ENCODE measurements at places on chromosomes 12 and 14. TPM values are rescaled to one million over a fixed set of nuclear protein-coding genes. Genes with fewer than 3 reads are reported as not detected.

GRCh38 chr14:97688631-97689336 is 891.6 kb downstream of the VRK1 start:
- DNase-seq: no peak

GRCh38 chr12:45794422-45794821 is 64.9 kb downstream of the ARID2 start:
- DNase-seq: no peak

DNA sequence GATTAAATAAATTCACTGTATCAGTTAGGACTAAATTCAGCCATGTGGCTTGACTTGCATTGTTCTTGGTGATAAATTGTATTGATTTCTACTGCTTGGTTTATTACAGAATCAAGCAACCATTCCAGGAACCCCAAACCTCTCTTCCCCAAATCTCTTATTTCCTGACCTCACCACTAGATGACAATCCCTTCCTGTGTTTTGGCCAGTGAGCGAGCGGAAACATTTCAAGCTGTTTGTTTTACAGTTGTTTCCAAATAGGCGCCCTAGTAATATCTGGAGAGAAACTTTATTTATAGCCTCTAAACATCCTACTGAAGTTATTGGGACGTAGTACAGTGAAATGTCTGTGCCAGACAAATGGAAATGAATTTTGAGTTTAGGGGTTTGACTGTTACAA is 161.1 kb downstream of the SNAPC1 start:
- DNase-seq: no peak

ACVR1B gene
- polyA plus RNA-seq: 59.3 TPM

RNU4-1 gene
- not detected for polyA plus RNA-seq

ANP32D gene
- not detected for polyA plus RNA-seq

NDUFA9 gene
- 124 TPM for polyA plus RNA-seq

- no peak for DNase-seq
Measured at GRCh38 chr14:54718046-54718445, 151.1 kb downstream of the SAMD4A start.

- no peak for DNase-seq
Measured at GRCh38 chr12:98419081-98419794, 96.2 kb upstream of the TMPO start.

GRCh38 chr12:40226705-40227104 is 1.9 kb downstream of the LRRK2 start:
- DNase-seq: no peak

DNA sequence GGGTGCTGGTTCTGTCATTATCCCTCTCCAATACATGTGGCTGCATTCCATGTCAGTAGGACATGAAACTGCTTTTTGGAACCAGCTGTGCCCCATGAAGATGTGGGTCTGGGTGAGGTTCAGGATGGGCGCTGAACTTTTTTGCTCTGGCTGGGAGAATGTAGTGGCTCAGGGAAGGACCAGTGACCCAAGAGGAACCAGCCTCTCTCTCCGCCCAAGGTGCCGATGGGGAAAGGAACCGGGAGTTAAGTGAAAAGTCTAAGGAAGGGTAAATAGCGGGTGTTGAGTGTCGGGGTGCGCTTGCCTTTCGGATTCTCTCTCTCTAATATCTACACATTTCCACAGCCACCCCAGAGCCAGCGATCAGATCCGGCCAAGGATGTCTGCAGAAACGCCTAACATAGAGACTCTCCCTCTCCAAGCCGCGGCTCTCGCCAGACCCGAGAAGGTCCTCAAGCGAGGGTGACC is 7.8 kb downstream of the ARHGEF25 start:
- DNase-seq: no peak

DNA sequence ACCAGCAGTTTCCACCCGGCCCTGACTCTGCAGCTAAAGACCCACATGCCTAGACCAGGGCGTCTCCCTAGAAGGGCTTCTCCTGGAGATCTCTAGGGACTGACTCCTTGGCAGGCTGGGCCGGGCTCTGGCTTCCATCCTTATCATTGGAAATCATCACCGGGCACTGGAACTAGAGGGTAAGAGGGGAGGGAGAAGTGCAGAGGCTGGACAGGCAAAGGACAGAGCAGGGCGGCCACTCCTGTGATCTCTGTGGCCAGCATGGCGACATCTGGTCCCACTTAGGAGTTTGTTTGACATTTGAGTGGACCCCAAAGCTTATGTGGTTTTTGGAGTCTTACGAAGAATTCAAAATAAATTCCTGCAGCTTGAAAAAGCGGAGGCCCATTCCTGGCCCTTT is 7.1 kb downstream of the LTBP2 start:
- no peak for DNase-seq

- DNase-seq: no peak
Measured at GRCh38 chr12:100579844-100580243, 6.4 kb downstream of the GAS2L3 start.

GRCh38 chr12:46214668-46215436 is 54.0 kb downstream of the SLC38A1 start:
- no peak for DNase-seq

EXOC3L4 gene
- polyA plus RNA-seq: 8.7 TPM

KCNJ8 gene
- 22.9 TPM for polyA plus RNA-seq

- DNase-seq: no peak
Measured at GRCh38 chr12:121533394-121534090, 47.3 kb downstream of the KDM2B start.

DNA sequence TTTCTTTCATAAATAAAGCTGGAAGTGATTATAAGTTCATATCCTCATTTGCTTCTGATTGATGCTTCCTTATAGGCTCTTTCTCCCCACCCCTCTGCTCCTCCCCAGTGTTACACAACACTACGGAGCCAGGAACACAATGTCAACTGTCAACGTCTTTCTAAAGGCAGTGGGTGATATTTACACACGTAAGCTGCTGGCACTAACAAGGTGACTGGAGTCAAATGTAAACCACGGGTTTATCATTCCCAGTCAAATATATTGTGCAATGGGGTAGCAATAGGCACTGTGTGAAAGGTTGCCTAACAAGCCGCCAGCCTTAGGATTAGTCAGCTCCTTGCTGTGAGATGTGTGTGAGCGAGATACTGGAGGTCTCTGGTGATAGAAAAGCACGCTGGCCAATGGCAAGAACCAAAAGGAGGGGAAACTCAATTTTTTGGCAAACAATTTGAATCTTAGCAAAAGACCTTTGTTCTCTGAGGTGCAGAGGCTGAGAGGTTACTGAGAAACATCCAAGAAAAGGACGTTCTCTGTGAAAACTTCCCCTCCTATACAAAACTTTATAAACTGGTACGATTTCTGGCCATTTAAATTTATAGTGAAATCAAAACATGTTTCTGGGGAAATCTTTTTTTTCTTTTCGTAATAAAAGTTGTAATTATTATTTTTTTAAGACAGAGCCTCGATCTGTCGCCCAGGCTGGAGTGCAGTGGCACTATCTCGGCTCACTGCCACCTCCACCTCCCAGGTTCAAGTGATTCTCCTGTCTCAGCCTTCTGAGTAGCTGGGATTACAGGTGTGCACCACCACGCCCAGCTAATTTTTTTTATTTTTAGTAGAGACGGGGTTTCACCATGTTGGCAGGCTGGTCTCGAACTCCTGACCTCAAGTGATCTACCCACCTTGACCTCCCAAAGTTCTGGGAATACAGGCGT is 22.3 kb upstream of the HECTD1 start:
- no peak for DNase-seq

SERPINA4 gene
- 1.5 TPM for polyA plus RNA-seq

- no peak for DNase-seq
Measured at GRCh38 chr14:54789166-54789565, 113.5 kb downstream of the GCH1 start.

DNA sequence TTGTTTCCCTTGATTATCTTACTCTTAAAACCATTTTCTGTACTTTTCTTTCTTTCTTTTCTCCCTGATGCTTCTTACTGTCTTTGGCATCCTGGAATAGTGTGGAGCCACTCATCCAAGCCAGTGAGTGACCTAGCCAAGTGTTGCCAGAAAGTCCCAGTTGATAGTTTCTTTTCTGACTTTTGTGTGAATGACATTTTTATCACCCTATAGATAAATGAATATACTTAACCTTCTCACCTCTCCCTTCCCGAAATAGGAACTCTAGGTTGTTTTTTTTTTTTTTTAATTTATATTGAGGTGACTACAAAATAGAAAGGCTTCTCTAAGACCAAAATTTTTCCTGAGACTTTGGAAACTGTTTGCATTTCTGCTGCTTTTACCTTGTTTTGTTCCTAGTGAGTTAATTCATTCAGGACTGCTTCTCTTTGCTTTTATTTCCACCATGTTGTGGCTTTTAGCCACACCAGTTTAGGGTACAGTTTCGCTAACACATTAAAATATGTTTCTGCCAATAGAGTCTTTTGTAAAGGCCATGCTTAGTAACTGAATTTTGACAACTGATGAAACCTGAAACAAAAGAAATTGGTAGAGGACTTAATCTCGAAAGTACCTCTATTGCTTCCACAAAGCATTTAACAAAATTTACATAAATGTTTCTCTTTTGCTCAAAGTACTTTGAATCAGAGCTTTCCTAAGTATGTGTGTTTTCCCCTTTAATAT is 194.6 kb downstream of the ERC1 start:
- DNase-seq: no peak

GRCh38 chr12:109433618-109434017 is 43.5 kb downstream of the KCTD10 start:
- no peak for DNase-seq

DNA sequence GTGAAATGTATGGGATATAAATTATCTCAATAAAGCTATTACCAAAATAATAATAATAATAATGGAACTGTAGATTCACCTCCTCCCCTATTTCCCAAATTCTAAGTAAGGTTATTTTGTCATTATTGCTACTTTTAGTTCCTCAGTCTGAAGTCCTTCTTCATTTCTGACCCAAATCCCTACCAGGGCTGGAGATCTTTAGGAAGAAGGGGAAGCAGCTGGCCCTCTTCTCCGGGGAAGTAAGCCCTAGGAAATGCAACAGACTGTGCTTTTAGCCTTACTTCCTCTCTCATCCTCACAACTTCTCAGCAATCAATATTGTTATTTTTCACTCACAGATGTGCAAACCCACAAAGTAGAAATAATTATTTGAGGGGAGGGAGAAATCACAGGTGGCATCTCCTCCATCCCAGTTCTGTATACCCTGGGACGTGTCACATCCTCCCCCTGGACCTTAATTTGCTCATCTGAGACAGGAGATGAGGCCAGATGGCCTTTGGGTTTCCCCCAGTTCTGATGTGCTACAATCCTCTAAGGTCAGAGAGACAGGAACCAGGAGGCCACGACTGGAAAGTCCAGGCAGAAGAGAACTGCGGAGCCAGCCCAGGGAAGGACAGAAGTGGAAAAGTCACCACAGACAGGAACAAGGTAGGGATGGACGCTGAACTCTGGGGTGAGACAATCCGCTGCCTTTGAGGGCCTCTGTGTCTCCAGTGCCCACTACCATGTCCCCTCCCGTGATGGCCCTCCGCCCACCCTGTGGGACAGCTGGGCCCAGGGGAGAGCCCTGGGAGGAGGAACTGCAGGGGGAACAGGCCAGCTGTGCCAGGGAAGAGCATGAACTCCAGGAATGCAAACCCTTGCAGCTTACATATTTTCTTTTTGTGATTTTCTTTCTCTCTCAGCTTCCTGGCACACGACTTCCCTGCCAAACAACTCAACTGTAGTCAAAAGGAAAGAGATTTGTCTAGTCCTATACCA is 10.6 kb upstream of the TNFRSF1A start:
- no peak for DNase-seq

ZNF891 gene
- 4.5 TPM for polyA plus RNA-seq

HOTAIR gene
- 4.3 TPM for polyA plus RNA-seq

DNA sequence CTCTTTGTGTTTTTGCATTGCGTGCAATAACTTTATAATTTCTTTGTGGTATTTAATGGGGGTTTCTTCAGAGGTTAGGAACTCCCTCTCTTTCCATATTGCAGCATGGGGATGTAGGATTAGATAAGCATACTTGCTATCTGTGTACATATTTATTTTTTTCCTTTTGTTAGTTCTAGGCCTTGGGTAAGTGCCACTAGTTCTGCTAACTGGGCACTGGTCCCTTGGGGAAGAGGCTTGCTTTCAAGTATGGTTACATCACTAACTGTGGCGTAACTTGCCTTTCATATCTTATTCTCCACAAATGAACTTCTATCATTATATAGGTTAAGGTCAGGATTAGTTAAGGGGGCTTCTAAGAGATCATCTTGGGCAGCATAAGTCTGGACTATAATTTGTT is 31.5 kb upstream of the SLCO1B3 start:
- no peak for DNase-seq

KLHL33 gene
- polyA plus RNA-seq: 0.47 TPM

POP5 gene
- 48.0 TPM for polyA plus RNA-seq

LHX5 gene
- polyA plus RNA-seq: not detected

GRCh38 chr12:92142251-92142926 is 3.3 kb downstream of the BTG1 start:
- no peak for DNase-seq

DNA sequence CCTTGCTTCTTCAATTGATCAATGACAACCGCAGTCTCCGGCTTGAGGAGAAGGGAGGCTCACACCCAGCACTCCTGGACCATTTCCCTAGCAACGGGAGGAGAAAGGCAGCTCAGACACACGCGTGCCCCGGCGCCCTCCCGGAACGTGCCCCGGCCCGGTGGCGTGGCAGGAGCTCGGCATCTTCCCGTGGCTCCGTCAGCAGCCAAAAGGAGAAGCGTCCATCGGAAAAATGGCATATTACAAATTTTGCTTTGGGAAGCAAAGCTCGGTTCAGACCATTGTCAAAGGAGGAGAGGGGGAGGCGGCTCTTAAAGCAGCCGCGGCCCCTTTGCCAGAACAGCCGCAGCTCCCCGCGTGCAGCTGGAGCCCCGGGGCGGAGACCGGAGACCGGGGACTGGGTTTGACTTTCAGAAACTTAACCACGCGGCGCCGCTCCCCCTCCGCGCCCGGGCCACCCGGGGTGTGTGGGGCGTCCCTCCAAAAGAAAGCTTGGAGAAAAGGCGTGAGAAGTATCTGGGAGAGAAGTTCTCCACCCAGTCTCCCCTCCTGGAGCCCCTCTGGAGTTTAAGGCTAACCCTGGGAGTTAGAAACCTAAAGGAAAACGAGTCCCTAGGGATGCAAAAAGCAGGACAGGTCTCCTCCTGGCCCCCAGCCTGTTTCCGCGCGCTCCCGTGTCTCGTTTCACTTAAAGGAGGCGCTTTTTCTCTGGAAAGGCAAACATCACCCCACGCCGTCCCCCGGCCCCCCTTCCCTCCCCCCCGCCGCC is 545 bp downstream of the PPFIA2 start:
- no peak for DNase-seq

GRCh38 chr12:11877869-11878780 is 192.6 kb upstream of the BCL2L14 start:
- no peak for DNase-seq

DNA sequence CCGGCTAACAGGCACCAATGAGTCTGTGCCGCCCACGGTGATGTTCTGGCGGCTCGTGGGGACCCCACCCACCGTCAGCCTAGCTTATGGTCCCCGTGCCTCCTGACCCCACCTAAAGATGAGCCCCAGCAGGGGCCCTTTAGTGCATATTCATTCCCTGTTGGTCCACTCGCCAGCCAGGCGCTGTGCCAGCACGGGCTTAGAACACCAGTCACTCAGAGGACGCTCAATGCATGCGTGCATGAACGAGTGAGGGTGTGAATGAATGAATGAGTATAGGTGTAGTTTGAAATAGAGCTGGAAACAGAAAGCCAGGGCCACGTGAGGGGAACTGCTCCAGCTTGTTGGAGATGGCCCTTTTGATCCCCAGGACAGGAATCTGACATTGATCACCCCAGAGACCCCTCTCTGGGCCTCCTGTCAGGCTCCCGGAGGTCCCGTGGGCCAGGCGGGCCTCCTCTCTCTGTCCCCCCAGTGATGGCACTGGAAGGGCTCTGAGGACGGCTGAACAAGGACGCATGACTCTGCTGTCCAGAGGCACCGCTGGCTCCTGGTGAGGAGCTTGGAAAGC is 193.9 kb upstream of the C14orf180 start:
- no peak for DNase-seq

ENO2 gene
- polyA plus RNA-seq: 25.7 TPM
